ENCODE measurements at places on chromosomes 7 and 10.

GRCh38 chr7:101179117-101179516, 976 bp downstream of the NAT16 start:
- DNase-seq, result no peak

GRCh38 chr7:30347226-30348082, 63.1 kb downstream of the ZNRF2 start:
- peak; percentile 7 for DNase-seq

DNA sequence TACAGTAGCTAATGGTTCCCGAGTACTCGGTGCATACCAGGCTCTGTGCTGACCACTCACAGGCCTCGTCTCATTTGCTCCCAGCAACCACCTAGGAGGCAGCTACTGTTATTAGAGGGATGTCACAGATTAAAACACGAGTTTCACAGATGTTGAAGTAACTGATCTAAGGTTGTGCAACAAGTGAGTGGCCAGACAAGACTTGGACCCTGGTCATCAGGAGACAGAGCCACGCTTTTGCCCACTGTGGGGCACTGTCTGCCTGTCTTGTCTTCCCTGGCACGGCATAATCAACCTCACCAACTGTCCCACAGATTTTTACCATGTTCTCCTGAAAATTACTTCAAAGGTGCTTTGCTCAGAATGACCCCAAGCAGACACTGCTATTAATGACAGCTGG, 111.6 kb upstream of the HABP2 start:
- no peak for DNase-seq

DNA sequence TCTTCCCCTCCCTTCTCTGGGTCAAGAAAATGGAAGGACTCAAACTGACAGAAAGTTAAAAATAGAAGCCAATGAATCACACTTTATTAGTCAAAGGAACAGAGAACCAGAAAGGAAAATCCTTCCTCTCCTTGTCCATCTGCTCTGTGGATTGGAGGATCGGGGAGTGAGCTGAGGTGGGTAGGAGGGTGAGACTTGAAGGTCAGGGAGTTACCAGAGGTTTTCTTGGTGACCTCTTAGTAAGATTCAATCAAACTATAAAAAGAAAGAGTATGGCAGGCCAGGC, 12.2 kb downstream of the TLX1 start:
- DNase-seq, result no peak

- DNase-seq, result no peak
These were observed 2.0 kb upstream of the SAMD8 start for GRCh38 chr10:75109459-75109778.

GRCh38 chr10:1498746-1499358, 238.5 kb downstream of the ADARB2 start:
- no peak for DNase-seq

- DNase-seq, result no peak
These were observed 36.1 kb downstream of the NUDCD3 start for GRCh38 chr7:44454348-44454747.

DNA sequence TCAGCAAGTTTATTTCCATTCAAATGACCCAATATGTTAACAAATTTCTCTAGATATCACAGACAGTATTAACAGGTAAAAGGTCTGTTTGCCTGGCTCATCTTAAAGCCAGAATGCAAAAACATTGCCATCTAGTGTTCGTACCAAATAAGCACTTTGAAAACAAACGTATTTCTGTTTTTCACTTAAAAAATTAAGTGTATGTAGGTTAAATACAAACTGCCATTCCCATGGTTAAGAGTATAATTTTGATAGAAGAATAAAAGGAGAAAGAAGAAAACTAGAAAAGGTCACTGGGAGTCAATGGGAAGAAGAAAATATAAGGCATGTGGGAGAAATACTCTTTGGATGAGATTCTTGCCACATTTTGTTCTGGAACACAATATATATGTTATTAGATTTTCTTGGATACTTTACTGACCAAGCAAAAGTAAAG, 51.0 kb downstream of the ORC5 start:
- DNase-seq, result peak; percentile 18

DNA sequence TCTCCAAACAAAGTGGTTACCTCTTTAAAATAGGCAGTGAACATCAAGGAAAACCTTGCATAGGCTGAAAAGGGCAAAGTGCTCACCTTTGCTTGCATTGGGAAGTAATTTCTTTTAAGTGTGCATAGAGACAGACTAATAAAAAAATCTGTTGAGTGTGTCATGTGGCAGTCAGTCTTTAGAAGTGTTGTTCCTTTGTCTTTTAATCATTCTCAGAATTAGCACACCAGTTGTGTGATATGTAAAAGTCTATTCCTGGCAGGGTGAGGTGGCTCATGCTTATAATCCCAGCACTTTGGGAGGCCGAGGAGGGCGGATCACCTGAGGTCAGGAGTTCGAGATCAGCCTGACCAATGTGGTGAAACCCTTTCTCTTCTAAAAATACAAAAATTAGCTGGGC, 117.0 kb downstream of the INSYN2A start:
- no peak for DNase-seq

- DNase-seq, result no peak
These were observed 37.6 kb upstream of the AGBL3 start for GRCh38 chr7:134948736-134949135.

- DNase-seq, result no peak
These were observed 69.9 kb upstream of the PTPRZ1 start for GRCh38 chr7:121803039-121803438.

DNA sequence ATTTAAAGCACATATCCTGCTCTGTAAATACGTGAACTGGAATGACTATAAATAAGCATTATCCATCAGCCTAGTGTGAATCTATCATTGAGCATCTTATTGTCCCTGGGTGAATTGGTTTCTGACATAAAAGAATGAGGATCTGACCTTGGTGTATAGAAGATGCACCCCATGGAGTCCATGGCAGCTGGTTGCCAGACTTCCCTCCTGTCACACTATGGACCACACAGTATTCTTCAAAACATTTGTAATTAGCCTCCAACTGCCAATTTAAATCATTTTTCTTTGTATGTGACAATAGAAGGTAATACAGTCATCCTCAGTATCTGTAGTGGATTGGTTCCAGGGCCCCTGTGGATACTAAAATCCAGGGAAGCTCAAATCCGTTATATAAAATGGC, 238.1 kb upstream of the ZWINT start:
- no peak for DNase-seq

DNA sequence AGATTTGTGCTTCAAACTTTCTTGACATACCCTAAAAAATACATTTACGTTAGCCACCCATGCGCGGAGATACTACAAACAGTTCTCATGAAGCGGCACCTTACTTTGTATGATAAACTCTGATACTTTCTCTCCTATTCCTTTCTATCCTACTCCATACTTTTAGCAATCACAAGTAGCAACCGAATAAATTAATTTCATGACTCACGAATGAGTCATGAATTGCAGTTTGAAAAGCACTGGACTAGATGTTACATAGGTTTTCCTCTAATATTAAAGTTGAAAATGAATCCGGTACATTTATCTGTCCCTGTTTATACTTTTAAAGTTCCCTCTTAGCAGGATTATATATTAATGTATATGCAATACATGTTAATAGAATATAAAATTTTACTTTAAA, 67.6 kb downstream of the CUBN start:
- no peak for DNase-seq

DNA sequence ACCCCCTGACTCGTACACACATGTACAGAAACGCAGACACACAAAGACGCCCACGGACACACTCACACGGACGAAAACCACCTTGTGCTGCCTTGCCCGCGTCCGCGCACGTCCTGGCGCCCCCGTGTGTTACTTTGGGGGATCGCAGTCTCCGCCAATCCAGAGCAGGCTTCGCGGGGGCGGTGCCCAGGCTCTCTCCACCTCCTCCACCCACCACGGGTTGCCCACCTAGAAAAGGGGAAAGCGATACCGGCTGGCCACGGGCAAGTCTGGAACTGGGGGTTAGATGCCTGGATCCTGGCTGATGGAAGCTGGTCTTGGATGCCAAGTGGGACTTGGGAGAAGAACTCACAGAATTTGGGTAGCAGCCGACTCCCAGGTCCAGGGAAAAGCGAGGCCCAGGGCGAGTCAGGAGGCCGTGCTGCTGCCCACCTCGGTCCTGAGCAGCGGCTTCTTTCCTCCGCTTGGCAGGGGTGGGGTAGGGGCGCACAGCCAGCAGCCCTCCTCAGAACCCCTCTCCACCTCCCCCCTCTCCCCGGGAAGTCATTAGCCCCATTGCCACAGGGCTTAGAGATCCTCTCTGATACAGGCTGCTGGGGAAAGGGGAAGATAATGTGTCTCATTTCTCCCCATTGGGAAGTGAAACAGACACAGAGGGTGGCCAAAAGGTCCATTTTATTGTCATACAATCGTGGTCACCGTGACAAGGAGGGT, 4.6 kb upstream of the VGF start:
- DNase-seq, result peak; percentile 84

DNA sequence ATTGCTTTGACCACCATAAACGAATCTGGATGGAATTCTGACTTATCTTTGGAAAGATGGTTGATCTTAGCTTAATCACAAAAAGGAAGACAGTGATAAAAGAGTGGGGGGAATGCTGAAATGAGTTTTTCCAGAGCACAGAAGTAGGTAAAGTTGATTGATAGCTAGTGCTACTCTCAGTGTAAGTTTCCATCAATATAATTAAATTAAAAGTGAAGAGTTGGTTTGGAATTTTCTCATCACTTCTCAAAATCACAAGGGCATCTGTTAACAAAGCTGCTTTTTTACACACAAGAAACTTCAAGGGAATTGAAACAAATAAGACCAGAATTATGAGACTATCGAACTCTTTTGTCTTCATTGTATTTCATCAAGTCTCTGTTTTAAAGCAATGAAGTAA, 1217.3 kb downstream of the REEP3 start:
- no peak for DNase-seq

GRCh38 chr10:113983552-113983951, 60.1 kb upstream of the ADRB1 start:
- peak; percentile 20 for DNase-seq

DNA sequence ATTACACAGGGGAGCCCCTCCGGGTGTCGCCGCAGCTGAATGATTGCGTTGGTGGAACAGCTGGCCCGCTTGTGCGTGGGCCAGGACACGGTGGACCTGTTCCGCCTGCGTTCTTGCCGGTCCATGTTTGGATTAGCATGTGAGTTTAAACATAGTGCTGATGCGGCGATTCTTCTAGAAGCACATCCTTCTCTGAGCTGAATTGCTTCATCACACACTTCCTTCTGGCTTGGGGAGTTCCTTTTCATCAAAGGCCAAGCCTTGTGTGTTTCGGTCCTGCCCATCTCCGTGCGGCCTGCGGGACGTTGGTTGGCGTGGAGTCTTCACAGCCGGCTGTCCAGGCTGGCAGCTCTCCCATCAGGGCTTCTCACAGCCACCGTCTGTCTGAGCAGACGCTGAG, 45.5 kb upstream of the SLC29A4 start:
- no peak for DNase-seq

- DNase-seq, result no peak
These were observed 3.9 kb downstream of the MYL10 start for GRCh38 chr7:101625031-101625791.

DNA sequence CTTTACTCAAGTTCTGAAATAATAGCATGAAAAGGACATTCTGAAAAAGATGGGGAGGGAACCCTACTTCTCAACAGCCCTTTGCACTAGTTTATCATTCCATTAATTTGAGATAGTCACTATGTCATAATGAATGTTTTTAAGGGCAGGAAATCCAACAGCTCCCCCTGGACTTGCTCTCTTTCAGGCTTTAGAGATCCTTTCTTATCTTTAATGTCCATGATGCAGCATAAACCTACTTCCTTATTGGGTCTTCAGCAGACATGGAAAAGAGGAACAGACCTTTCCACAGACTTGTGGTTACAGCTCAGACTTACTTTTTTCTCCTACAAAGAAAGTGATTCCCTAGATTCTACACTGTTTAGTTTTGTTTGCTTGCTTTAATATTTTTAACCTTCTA, 87.3 kb downstream of the IDE start:
- DNase-seq, result no peak

DNA sequence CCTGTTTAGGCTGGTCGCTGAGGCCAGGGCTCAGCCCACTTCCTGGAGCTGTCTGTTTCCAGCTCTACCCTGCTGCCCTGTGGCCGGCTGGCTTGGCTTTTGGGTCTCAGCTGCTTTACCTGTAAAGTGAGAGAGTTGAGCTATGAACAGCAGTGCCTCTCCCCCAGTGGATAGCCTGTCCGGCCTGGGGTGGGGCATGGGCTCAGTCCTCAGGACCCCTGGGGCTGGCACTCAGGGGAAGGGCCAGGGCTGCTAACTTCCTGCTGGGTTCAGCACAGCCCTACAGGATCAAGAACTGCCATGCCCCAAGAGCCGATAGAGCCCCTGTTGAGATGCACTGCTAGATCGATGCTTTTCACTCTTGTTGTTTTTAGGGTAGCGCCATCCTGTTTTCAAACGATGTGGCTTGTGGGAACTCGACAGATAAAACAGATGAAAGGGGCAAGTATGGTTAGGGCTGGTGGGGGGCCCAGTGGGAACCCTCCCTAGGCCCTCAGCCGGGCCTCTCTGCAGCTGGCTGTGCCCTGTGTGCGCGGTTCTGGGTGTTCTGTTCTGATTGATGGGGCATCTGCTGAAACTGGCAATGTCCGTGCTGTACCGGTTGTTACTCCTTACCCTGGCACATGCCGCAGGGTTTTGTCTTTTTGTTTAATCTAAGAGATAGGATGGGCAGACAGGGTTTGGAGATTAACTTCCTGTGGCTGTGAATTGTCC, 10.0 kb upstream of the SFRP5 start:
- peak; percentile 16 for DNase-seq

DNA sequence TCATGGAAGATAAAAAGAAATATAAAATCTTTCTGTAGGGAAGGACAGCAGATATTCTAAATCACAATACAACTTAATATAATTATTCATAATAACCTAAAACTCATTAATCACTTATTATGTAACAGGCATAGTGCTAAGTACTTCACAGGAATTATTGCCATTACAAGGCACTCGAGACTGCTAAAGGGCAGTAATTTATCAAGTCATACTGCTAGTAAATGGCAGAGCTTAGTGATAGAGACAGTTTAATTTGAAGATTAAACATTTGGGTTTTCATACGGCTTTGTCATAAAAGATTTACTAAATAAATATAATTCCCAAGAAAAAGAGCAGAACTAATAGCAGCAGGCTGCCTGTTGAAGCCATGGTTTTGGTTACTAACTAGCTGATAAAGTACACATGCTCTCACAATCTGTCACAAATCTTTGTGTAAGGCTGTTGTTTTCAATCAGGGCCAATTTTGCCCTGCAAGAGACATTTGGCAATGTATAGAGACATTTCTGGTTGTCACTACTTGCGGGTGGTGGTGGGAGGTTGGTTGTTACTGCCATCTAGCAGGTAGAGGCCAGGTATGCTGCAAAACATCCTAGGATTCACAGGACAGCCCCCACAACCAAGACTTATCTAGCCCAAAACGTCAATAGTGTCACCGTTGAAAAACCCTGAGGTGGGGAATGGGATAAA, 233.3 kb upstream of the CACNA2D1 start:
- no peak for DNase-seq

DNA sequence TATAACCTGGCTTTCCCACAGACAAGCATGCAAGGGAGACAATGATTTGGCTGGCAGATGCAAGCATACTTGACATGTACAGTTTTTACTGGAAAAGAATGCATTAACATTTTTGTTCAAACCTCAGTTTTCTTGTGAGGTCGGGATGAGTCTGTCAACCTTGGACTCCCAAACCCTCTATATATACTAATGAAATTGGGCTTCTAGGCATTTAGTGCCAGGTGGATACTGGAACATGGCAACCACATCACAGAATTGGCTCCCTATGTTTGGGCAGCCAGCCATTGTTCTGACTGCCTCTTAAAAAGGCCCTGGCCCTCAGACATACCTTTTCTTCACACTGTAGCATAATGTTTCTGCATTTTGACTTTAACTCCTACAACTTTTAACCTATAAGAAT, 39.1 kb downstream of the CDK6 start:
- DNase-seq, result no peak

All from CD4-positive, alpha-beta T cell treated with Interleukin-21 for 1 hour (primary cell).